Activated T-helper 2 cell treated with anti-CD3 and anti-CD28 coated beads, Interferon-gamma antibody, Interleukin-2, Interleukin-4, amounts not matched to agents 10 μg/mL and 5 μg/mL and 100 μg/mL, durations not matched to agents 14 hours and 24 hours and 36 hours (primary cell): ENCODE measurements at places on chromosomes 2 and 18. TPM values are rescaled to one million over a fixed set of nuclear protein-coding genes. Genes with fewer than 3 reads are reported as not detected.

The FABP1 gene
- not detected in 2 replicates for total RNA-seq

The KCNIP3 gene
- total RNA-seq, result 0.21 and 0.39 TPM in 2 replicates

The ACYP2 gene
- total RNA-seq, result 4.3 and 6.5 TPM in 2 replicates

The RGPD6 gene
- total RNA-seq, result 13.0 and 20.9 TPM in 2 replicates

The HOXD1 gene
- total RNA-seq, result not detected in 2 replicates

The TNFRSF11A gene
- total RNA-seq, result 38.2 and 43.0 TPM in 2 replicates

The ERMN gene
- 1.9 and 2.0 TPM in 2 replicates for total RNA-seq

The LIMS3 gene
- not detected in 2 replicates for total RNA-seq

The EVX2 gene
- not detected in 2 replicates for total RNA-seq

The DTNA gene
- 0.73 TPM in 1 of 2 replicates, not detected in the other for total RNA-seq

The NEU2 gene
- total RNA-seq, result not detected in 2 replicates

The KCMF1 gene
- 82.6 and 86.3 TPM in 2 replicates for total RNA-seq

The PXDN gene
- 2.0 and 2.3 TPM in 2 replicates for total RNA-seq

The SMAD7 gene
- 21.1 and 22.4 TPM in 2 replicates for total RNA-seq

The NOSTRIN gene
- total RNA-seq, result not detected in 2 replicates

GRCh38 chr2:9141091-9141667, 65.4 kb upstream of the ASAP2 start:
- no peak for DNase-seq
- peaks cover 1% of the 10 kb centered on the region for H3K4me1 ChIP-seq
- H3K27ac ChIP-seq, result no peak overlapping the region
- no peaks in the 10 kb centered on the region for H3K36me3 ChIP-seq

DNA sequence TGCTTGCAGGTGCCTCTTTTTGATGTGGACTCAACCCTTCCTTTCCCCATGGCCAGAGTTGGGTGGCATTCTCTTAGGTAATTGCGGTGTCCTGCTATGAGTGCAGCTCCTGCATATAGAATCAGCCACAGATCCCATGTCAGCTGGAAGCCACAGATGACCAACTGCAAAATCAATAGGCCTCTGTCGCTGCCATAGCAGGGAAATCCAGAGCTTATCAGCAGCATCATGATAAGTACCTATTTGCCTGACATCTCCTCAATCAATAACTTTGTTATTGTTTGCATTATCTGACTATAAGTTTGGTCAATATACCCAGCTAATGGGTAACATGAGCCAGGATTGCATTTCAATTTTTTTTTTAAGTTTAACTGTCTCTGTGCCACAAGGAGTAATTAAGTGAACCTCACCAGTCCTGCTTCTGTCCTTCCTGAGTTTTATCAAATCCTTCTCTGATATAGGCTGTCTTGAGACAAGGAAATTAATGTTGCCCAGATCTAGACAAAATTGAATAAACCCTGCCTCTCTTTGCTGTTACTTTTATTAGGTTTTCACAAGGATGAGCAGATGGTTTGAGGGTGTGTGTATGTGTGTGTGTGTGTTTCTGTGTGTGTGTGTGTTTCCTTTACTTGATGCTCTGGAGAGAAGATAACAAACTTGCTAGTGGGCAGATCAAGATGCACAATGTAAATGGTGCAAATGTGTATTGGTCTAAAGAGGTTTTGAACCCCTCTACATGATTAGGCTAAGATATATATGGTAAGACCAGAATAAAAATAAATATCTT, 59.6 kb upstream of the CREB1 start:
- no peak for DNase-seq
- H3K36me3 ChIP-seq, result no peaks in the 10 kb centered on the region
- no peak overlapping the region for H3K27ac ChIP-seq
- H3K4me3 ChIP-seq, result no peak overlapping the region
- H3K4me1 ChIP-seq, result peaks cover 43% of the 10 kb centered on the region

- H3K4me1 ChIP-seq, result no peaks in the 10 kb centered on the region
- no peaks in the 10 kb centered on the region for H3K27me3 ChIP-seq
- H3K27ac ChIP-seq, result no peak overlapping the region
- H3K36me3 ChIP-seq, result no peaks in the 10 kb centered on the region
- DNase-seq, result no peak
Observed at GRCh38 chr2:35454966-35455638, 900.5 kb upstream of the CRIM1 start.

DNA sequence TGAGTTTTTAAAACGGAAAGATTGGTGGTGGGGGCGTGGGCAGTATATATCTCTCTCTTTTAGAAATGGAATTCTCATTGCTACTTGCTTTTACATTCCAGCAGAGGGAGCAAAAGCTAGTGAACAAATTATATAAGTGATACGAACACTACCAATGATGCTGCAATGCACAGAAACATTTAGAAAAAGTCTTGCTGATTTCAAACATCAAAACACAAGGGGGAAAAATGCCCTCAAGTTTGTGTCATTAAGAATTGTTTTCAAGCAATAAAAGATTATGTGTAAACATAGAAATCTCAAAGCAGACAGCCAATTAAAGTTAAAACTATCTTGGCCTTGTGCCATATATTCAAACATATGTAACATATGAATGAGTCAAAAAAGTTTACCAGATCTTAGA, 296.3 kb upstream of the KCNJ3 start:
- H3K36me3 ChIP-seq, result no peaks in the 10 kb centered on the region
- DNase-seq, result no peak

DNA sequence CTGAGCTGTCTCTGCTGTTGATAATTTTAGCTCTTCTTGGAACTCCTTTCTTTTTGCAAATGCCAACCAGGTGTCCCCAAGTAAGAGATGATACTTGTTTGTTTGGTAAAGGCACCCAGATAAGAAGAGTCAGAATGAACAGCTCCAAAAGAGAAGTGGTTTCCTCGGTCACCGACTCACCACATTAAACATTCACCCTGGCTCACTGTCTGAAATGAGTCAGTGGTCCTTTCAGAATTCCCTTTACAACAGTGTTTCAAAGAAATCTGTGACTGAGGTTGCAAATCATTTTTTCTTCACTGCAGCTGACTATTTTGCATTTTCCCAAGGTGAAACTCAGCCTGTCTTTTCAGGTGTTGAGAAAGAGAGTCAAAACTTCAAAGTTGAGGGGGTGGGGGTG, 16.2 kb upstream of the CXCR4 start:
- DNase-seq, result peak; percentile 48
- H3K4me3 ChIP-seq, result peak overlapping the region; percentile 47
- peaks cover 21% of the 10 kb centered on the region for H3K27me3 ChIP-seq

GRCh38 chr2:96102596-96103186, 13.7 kb downstream of the ADRA2B start:
- H3K4me3 ChIP-seq, result no peak overlapping the region
- no peak overlapping the region for H3K27ac ChIP-seq
- DNase-seq, result no peak

GRCh38 chr2:85237849-85238565, 89.8 kb downstream of the TGOLN2 start:
- no peak overlapping the region for H3K4me3 ChIP-seq
- no peak overlapping the region for H3K27ac ChIP-seq
- H3K36me3 ChIP-seq, result no peaks in the 10 kb centered on the region
- no peak for DNase-seq

- no peaks in the 10 kb centered on the region for H3K36me3 ChIP-seq
- H3K27ac ChIP-seq, result no peak overlapping the region
- H3K27me3 ChIP-seq, result peaks cover 7% of the 10 kb centered on the region
- H3K4me1 ChIP-seq, result peaks cover 3% of the 10 kb centered on the region
- no peak overlapping the region for H3K4me3 ChIP-seq
Observed at GRCh38 chr2:43028188-43028587, 198.2 kb downstream of the ZFP36L2 start.

DNA sequence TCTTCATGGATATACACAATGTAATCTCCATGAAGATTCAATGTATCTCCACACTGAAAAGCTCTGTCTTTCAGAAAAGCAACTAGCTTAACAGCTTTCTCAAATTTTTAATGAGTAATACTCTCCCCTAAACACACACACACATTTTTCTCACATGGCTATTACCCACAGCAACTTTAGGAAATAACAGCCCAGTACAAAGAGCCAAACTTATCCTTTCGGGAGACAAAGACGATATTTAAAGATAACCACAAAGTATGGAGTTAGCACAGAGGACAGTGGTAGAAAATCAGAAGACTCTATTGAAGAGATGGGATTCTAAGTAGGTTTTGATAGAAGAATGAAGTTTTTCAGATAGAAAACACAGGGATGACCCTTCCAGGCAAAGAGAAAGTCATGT, 394.9 kb upstream of the TRIB2 start:
- H3K27ac ChIP-seq, result no peak overlapping the region
- no peak overlapping the region for H3K4me3 ChIP-seq
- H3K4me1 ChIP-seq, result no peaks in the 10 kb centered on the region
- no peak for DNase-seq
- peaks cover 36% of the 10 kb centered on the region for H3K27me3 ChIP-seq

DNA sequence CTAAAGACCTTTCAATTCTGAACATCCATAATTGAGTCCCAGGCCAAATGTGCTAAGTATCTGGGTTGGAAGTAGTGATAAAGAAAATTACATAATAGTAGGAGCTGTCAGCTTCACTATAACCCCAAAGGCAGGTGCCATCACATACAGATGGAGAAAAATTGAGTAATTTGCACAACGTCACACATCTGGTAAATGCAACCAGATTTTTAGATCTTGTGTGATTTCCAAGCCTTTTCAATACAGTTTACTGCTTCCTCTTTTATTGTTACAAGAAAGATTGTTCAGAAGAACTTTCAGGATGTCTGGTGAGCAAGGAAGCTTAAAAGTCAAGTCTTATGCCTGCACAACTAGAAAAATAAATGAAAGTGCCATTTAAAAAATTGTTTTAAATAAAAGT, 62.3 kb downstream of the UBE2E3 start:
- no peaks in the 10 kb centered on the region for H3K27me3 ChIP-seq
- peaks cover 15% of the 10 kb centered on the region for H3K4me1 ChIP-seq
- no peak for DNase-seq
- H3K4me3 ChIP-seq, result no peak overlapping the region
- H3K27ac ChIP-seq, result no peak overlapping the region

DNA sequence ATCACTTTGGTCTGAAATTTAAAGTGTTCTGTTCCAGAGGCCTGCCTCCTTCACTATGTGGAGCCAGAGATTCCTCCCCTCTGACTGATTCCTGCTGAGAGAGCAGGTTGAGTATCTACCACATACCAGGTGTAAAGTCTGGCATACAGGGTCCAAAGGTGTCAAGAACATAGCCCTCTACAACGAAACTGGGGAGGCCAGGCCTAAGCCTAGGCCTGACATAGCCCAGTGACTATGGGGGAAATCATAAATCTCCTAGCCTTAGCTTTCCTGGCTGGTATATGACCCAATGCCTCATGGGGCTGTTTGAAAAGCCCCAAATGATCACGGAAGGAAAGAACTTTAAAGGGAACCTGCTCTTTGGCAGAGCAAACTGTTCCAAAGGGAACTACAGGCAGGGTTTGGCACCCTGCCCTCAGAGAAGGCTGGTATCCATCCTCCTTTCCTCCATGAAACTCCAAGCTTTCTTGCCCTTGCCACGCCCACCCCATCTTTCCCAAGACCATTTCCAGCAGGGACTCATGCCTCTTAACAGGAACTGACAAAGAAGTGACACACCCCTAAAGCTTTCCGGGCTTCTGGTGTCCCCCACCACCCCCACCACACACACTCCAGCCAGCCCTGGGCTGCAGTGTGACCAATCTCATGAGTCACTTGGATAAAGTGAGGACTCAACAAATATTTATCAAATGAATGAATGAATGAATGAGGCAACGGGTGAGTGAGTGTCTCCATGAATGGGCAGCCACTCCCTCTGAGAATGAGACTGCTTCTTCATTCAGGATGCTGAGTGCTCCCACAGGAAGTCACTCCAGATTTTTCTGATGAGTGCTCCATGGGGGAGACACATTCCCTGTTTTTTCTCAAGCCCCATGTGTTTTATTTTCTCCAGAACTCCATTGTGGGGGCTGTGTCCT, 114.5 kb upstream of the STPG4 start:
- H3K27ac ChIP-seq, result no peak overlapping the region
- peaks cover 3% of the 10 kb centered on the region for H3K27me3 ChIP-seq

- H3K4me1 ChIP-seq, result no peaks in the 10 kb centered on the region
- peaks cover 18% of the 10 kb centered on the region for H3K27me3 ChIP-seq
- peak; percentile 10 for DNase-seq
- H3K27ac ChIP-seq, result no peak overlapping the region
Observed at GRCh38 chr2:175366815-175367214, 185.3 kb upstream of the ATP5MC3 start.

DNA sequence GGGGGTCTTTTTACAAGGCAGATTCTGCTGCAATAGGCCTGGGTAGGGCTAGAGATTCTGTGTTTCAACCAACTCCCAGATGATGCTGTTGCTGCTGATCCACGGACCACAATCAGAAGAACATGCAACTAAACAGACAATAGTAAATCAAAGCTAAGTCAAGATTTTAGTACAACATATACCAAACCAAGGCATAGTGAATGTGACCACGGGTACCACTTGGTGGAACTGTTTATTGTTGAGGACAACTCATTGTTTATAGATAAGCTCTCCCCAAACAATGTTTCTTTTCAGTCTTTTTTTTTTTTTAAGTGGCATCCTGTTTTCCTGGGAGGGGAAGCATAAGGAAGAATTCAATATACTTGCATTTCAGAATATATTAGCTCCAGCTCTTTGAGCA, 36.0 kb upstream of the DARS1 start:
- no peak overlapping the region for H3K27ac ChIP-seq
- H3K36me3 ChIP-seq, result peaks cover 4% of the 10 kb centered on the region
- H3K27me3 ChIP-seq, result no peaks in the 10 kb centered on the region
- no peak overlapping the region for H3K4me3 ChIP-seq
- H3K4me1 ChIP-seq, result peaks cover 23% of the 10 kb centered on the region
- DNase-seq, result no peak

- no peak for DNase-seq
- no peak overlapping the region for H3K27ac ChIP-seq
- no peaks in the 10 kb centered on the region for H3K36me3 ChIP-seq
- H3K4me3 ChIP-seq, result no peak overlapping the region
- no peaks in the 10 kb centered on the region for H3K4me1 ChIP-seq
Observed at GRCh38 chr2:81283081-81283480, 978.5 kb upstream of the LRRTM1 start.

DNA sequence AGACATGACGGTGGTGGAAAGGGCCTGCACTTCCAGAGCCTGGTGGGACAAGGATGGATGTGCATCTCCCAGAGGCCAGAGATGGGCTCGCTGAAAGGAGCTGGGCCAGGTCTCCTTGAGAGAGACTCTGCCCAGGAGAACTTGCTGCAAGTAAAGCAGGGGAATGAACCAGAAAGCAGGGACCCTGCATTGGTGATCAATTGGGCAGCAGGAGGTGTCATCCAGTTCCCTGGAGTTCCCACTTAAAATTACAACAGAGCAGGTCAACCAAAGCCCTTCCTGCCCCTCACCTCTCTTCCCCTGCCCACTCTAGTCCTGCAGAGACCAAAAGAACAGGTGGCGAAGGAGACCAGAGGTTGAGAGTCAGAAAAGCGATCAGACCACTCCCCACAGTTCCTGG, 69.7 kb upstream of the CAB39 start:
- peaks cover 24% of the 10 kb centered on the region for H3K4me1 ChIP-seq
- DNase-seq, result no peak
- H3K27me3 ChIP-seq, result no peaks in the 10 kb centered on the region

- peaks cover 7% of the 10 kb centered on the region for H3K27me3 ChIP-seq
- H3K4me1 ChIP-seq, result no peaks in the 10 kb centered on the region
- no peak for DNase-seq
- H3K27ac ChIP-seq, result no peak overlapping the region
Observed at GRCh38 chr2:11408959-11409571, 56.9 kb downstream of the E2F6 start.

GRCh38 chr2:122739732-122740593, 984.5 kb downstream of the TSN start:
- H3K27ac ChIP-seq, result peak overlapping the region; percentile 32
- no peak for DNase-seq
- H3K4me1 ChIP-seq, result peaks cover 16% of the 10 kb centered on the region
- no peaks in the 10 kb centered on the region for H3K36me3 ChIP-seq
- H3K4me3 ChIP-seq, result no peak overlapping the region
- no peaks in the 10 kb centered on the region for H3K27me3 ChIP-seq
